ENCODE measurements at places on chromosomes 3 and 15. TPM values are rescaled to one million over a fixed set of nuclear protein-coding genes. Genes with fewer than 3 reads are reported as not detected.

DNA sequence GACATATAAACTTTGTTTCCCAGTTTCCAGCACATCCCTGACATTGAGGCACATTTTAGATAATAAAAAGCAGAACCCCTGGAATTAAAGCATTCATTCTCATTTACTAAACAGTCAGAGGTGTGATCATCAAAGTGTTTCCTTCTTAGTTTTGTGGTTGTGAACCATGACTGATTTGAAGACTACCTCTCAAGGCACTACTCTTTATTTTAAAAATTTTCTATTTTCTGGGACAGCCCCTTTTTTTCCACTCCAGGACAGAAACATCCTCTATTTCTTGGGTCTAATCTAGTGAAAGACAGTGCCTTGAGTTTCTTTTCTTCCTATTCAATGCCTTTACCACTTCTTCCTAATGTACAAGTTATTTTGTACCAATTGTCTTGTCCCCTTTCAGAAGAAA lies 5.2 kb downstream of the SST start:
- DNase-seq, result no peak

DNA sequence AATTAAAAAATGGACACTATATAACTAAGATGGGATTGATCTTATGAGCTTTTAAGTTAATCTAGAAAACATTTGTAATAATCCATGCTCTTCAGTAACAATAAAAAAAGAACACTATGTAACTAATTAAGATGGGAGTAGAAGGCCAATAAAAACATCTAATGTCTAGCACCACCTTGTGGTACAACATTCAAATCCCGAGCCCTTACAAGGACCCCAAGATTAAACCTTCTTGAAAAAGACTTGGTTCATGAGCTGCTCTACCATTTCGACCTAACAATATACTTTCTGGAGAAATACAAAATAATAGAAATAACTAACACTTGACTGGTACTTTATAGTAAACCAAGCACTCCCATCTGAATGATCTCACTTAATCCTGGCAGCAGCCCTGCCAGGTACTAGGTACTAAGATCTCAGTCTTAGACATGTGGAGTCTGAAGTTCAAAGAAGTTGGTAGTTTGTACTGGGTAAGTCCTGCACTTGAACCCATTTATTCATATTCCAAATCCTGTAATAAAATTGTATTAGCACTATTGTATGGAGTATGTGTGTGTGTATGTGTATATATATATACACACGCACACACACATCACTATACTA lies 21.8 kb downstream of the METTL6 start:
- peak; percentile 48 for DNase-seq

GRCh38 chr3:128366136-128366535 lies 100.6 kb downstream of the DNAJB8 start:
- no peak for DNase-seq

- no peak for DNase-seq
Observed at GRCh38 chr15:69435985-69436384, 16.6 kb upstream of the RPLP1 start.

DNA sequence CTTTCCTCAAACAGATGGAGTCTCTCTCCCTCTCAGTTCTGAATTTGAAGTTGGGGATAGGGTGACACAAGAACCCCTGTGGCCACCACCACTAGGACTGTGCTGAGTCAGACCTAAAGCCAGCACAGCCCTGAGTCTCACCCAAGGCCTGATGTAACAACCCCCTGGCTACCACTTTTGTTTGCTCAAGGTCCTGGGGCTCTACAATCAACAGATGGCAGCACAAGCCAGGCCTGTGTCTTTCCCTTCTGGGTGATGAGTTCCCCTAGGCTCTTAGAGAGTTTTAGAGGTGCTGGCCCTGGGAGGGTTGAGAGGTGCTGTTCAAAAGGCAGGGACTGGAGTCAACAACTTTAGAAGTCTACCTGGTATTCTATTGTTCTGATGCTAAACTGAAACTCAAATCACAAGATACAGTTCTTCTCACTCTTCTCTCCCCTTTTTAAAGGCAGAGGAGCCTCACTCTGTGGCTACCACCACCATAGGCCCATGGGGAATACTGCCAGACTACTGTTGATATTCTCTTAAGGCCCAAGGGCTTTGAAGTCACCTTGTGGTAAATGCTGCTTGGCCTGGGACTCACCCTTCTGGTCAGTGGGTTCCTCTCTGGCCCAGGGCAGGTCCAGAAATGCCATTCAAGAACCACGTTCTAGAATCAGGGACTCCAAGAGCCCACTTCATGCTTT lies 6.5 kb downstream of the OR5K4 start:
- DNase-seq, result peak; percentile 21

GRCh38 chr15:67828278-67828968 lies 3.1 kb downstream of the SKOR1 start:
- no peak for DNase-seq

DNA sequence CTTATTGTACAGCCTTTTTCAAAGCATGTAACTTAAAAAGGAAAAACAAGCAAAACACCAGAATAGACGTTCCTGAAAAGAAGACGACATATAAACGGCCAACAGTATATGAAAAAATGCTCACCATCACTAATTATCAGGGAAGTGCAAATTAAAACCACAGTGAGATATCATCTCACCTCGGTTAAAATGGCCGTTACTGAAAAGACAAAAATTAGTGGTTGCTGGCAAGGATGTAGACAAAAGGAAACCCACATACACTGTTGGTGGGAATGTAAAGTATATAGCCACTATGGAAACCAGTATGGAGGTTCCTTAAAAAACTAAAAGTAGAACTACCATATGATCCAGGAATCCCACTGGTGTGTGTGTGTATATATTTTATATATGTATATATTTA lies 64.5 kb upstream of the MLF1 start:
- DNase-seq, result no peak

DNA sequence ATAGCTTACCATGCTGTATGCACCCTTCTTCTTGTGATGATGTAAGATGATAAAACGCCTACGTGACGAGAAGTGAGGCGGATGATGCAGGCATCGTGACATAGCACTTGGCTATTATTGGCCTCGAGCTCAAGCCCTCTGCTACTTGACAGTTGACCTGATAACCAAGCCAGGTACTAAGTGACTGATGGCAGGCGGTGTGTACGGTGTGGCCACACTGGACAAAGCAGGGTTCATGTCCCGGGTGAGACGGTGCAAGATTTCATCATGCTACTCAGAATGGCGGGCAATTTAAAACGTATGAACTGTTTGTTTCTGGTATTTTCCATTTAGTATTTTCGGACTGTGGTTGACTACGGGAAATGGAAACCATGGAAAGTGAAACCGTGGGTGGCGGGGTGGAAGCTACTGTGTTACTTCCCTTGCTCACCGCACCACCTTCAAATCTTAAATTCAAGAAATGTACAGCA lies 57.7 kb downstream of the SLC12A8 start:
- DNase-seq, result no peak

DNA sequence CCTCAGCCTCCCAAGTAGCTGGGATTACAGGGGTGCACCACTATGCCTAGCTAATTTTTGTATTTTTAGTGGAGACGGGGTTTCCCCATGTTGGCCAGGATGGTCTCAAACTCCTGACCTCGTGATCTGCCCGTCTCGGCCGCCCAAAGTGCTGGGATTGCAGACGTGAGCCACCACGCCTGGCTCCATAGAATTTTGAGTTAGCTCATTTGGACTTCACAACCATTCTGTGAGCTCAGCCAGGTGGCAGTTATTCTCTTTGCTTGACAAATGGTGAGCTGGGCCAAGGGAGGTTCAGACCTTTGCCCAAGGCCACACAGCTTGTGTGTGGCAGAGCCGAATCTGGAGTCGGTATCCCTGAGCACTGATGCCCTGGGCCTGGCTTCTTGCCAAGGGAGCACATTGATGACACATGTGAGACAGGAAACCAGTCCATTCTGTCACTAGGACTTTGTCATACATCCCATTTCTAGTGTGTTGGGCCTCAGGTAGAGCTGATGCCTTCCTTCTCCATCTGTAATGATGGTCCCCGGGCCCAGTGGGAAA lies 17.6 kb downstream of the PODXL2 start:
- no peak for DNase-seq

- no peak for DNase-seq
Observed at GRCh38 chr3:48423241-48423882, 6.5 kb downstream of the PLXNB1 start.

- no peak for DNase-seq
Observed at GRCh38 chr3:51933471-51934138, 8.1 kb downstream of the RRP9 start.

- DNase-seq, result no peak
Observed at GRCh38 chr3:100629421-100630127, 20.2 kb downstream of the ADGRG7 start.

DNA sequence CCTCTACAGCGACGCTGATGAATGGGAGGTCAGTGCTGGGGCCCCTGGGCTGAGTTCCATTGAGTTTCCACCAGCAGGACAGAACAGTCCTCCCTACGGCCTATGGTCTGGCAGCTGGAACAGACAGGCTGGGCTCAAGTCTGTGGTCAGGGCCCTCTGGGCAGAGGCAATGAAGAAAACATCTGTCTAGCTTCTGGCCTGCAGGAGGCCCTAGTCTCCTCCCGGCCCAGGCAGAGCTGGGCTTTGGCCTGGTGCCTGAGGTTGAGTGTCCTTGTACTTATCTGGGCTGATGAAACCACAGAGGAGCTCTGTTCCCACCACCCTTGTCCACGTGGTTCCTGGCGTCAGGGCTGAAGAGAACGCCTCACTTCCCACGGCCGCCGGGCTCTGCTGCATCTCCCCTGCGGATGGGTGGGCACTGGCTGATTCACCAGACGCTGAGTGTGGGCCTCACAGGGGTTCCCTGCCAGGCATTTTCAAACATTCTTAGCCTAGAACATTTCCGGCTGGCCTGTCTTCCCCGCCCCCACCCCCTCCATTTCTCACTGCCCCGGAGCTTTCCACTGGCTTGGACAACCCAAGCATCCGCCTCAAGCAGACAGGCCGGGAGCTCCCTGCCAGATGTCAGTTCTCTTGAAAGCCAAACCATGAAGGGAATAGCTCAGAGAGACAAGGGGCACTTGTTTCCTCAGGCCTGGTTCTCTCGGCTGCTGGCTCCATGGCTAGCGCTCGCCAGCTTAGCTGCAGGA lies 20.3 kb downstream of the PPCDC start:
- no peak for DNase-seq

- DNase-seq, result no peak
Observed at GRCh38 chr15:66014635-66015182, 145.4 kb downstream of the RAB11A start.

DNA sequence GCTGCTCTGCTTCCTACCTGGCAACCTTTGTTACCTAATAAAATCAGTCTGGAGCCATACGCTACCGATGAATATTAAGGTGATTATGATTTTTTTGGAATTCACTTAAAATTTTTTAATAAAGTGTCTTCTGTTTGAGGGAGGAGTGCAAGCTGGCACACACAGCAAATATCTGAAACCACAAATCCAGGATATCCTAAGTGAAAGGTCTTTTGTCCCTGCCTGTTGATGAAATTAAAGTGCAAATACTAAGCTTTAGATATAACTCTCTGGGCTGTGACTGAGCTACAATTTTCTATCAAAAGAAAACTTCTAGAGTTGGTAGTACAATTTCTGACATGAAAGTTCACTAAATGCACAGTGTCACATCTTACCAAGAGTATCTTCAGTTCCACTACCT lies 23.7 kb downstream of the HACD2 start:
- DNase-seq, result no peak

DNA sequence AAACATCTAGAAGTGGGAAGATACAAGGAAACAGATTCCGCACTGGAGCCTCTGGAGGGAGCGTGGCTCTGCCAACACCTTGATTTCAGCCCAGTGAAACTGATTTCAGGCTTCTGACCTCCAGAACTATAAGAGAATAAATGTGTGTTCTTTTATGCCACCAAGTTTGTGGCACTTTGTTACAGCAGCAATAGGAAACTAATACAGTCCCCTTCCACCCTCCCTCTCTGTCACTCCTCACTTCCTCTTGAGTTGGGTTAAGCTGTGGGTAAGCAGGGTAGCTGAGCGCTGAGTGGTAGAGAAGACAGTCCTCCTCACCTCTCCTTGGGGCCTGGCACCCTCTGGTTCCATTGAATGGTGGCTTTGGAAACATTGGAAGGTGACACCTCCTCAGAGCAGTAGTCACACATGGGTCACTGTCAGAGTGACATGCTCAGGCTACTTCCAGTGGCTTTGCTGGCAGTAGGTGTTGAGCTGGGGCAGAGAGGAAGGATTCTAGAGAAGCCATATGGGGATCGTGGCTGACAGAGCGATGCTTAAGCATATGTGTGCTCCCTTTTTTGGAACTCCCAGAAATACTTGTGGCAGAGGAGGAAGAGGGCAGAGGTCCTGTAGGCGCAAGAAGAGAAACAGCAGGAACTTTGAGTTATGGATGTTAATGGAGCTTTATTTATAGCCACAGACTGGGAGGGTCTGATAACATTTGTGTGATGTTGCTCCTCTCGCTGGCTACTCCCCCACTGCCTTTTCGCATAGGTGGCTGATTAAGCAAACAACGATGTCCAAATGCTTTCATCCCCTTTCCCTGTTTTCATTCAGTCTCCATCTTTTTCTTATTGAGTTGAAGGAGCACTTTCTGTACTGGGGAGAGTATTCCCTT lies 14.8 kb upstream of the HCN4 start:
- DNase-seq, result no peak

DNA sequence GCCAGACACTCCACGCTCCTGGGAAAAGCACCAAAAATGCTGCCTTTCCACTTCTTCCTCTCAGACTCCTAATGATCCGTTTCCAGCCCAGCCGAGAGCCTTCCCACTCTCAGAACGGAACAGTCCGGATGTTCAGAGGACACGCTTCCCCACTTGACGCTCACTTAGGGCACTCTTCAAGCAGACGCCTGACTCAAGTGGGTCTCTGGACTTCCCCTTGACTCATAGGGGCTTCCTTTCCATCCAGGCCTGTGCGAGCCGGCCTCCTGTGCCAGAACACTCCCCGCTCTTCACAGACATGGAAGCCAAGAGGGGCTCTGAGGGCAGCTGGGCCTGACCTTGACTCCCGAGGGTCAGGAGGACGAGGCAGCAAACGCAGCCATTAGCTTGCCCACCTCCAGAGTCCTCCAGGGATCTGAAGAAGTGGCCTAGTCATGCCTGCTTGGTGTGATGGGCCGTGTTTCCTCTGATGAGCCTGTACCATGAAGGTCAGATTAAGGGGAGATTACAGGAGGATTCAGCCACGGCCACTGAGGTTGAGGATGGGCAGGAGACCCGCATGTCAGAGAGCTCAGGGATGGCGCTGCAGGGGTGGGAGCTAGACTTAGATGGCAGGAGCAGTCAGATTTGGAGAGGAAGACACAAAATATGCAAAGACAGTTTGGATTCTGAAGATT lies 114.7 kb upstream of the TLE3 start:
- no peak for DNase-seq

GRCh38 chr3:177680472-177680821 lies 483.2 kb upstream of the TBL1XR1 start:
- DNase-seq, result no peak

DNA sequence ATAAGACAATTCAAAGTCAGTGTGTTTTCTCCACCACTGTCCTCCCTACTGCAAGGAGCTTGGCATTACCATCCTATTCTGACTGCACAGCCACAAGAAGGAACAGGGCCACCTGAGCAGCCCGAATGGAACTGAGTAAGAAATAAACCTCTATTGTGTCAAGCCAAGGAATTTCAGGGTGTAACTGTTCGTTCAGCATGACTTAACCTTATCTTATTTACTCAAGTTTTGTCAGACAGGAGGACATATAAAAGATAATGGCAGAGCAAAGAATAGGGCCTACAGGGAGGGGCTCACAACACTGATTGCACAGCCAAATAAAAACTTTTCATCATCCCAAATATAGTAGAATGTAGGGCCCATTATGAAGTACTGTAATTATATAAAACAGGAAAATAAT lies 236.1 kb downstream of the NEK10 start:
- DNase-seq, result no peak

Gene MME
- 0.34 TPM for total RNA-seq

Gene LRRC34
- total RNA-seq, result not detected

Gene SLC27A2
- 14.0 TPM for total RNA-seq

Gene GOLGA8K
- total RNA-seq, result 3.3 TPM

Gene IQCF2
- total RNA-seq, result not detected

Gene SPESP1
- total RNA-seq, result not detected

All from HCT116 (cell line).